ENCODE measurements at places on chromosomes 5 and 9.

- no peak for DNase-seq
Observed at GRCh38 chr9:122100756-122101155, 7.6 kb upstream of the TTLL11 start.

- DNase-seq: no peak
Observed at GRCh38 chr9:12961276-12961809, 186.5 kb downstream of the LURAP1L start.

DNA sequence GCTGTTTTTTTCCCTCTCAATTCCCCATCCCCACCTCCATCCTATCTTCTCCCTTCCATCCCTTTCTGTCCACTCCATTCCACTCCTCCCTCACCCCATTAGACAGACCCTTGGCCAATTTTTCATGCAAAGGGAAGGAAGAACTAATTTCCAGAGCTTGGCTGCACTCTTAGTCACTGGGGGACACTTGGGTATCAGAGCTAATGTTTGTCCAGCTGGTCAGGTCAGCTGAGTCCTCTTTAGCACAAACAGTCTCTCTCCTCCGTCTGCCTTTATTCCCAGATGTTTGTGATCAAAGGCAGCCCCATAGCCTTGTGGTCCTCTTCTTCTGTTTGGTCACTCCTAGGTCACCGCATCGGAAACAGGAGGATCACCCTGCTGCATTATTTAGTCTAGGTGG is 148.5 kb downstream of the NMUR2 start:
- DNase-seq: no peak

DNA sequence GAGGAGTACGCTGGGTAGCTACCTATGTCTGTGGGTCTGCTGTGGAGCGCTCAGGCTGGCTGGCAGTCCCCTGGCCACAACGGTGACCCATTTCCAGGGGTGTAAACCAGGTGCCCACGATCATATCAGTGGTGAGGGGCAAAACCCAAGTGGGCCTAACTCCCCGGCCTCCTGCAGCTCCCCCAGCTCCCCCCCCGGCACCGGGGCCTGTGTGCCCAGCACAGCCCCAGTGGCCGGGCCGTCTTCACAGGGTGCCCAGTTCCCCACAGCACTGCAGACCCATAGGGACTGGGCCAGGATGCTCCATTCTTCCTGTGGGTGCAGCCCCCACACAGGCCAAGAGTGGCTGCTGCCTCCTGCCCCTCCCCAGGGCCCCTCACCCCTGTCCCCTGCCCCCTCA is 958 bp upstream of the LCN8 start:
- DNase-seq: no peak

DNA sequence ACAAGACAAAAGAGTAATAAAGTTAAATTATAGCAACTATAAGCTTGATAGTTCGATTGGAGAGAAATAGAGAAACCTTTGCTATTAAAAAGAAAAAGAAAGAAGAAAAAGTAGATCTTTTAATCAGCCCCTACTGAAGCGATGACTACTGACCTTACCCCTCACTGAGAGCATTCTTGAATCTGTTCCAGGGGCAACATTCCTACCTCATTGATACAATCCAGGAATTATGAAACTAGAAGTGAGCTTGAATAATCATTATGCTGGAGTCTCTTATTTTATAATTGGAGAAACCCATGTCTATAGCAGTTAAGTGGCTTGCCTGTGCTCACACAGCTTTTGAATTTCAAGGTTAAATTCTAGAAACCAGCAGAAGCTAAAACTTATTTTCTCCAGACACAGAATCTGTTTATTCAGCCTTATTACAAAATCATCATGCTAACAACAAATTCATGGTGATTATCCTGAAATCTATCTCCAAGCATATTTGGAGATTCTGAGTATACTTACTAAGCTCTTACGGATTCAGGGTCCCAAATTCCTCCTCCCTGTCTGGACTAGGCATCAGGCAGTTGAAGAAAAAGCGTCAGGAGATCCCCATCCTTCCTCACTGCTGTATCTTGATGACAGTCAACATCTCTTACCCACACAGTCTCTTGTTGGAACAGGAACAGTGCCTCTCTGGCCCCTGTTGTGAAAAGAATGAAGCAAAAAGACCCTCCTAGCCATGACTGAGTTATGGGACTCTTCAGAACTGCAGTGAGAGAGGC is 547.6 kb upstream of the WWC1 start:
- DNase-seq: no peak

DNA sequence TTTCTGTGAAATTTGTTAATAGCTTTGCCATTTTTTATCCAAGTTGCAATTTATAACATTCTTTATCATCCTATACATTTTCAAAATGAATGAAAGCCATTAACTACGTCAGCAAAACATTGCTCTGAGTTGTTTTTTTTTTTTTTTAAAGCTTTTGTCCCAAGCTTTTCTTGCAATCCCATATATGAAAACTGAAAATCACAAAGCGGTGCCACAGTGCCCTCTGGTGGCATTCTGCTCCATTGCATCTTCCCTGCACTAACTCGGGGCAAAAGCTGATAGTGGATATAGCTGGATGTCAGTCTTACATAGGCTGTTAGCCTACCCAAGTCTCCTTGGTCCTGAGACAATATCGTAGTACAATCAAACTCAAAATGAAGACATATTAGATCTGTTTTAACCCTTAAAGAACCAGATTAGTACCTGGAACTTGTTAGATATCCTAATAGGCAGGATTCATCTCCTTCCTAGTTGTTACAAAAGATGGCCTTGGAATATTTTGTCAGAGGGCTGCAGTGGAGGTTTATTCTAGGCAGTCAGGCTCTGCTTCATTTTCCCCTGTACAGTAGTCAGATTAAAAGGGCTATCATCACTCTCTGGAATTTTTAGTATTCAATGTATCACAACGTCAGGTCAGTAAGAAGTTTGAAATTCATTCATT is 669.9 kb downstream of the PTPRD start:
- peak; percentile 71 for DNase-seq

DNA sequence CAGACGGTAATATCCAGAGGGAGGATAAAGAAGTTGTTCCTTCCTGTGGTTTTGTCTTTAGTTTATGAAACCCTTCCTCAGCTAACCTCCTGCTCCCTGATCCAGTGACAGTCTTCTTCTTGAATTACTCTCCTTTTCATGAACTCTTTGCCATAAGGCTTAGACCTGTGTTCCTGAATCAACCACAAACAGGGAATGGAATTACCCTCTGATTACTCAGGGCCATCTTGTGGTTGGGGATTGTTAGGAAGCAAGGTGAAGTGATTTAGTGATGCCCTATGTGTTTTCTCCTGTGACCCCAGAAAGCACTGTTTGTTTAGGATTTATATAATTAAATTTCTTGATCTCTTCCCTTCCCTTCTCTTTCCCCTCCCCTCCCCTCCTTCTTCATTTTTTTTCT is 409.1 kb downstream of the TAF11L14 start:
- DNase-seq: no peak

- DNase-seq: no peak
Observed at GRCh38 chr9:3817208-3817607, 291.4 kb upstream of the RFX3 start.

DNA sequence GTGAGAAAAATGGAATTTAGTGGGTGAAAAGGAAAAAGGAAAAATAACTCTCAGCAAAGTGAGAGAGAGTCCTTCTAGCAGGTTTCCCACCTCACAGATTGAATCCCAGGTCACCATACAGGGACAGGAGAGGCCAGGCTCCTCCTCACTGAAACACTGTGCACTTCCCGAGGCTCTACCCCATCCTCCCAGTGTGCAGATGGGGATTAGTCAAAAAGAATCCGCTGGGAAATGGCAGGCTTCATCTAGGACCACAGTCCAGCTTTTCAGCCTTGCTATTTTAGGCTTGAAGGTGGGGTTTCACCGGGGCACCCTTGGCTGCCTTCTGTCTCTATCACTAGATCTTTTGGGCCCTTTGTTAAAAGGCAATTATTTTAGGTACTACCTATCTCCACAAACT is 47.8 kb downstream of the YIPF5 start:
- DNase-seq: no peak

GRCh38 chr9:122402403-122402871 is 31.6 kb downstream of the PTGS1 start:
- DNase-seq: no peak

- DNase-seq: no peak
Observed at GRCh38 chr9:114242837-114243236, 80.1 kb upstream of the ORM1 start.

DNA sequence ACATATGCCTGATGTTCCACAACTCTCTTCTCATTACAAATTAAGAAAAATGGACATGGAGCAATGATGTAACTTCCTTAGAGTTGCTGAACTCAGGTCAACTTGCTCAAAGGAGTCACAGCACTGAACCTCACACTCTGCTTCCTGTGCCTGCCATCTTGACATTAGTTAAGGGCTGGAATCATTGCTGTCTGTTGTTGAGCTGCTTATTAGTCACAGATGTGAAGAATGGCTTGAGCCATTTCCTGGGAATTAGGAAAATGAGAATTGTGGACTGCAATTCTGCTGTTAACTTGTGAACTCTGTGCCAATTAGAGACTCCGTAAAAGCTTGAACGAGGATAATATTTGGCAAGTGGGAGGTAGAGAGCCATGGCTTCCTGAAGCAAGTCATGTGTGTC is 212.0 kb downstream of the ADAMTS12 start:
- no peak for DNase-seq

DNA sequence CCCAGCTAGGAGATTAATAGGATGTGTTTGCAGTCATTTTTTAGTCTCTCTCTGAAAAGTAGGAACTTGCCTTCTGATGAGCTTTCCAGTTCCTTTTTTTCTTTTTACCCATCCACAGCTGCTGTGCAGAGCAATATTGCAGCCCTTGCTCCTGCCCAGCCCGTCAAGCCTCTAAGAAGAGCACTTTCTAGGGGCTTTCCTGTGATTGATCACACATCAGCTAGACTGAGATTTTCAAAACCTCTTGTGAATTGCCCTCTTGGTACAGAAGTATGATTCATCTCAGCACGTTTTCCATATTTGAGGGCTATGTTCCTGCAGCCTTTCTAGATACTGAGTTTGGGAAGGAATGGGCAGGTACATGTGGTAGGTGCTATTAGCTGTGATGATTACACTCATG is 93.9 kb downstream of the GALNT10 start:
- DNase-seq: no peak

- no peak for DNase-seq
Observed at GRCh38 chr5:139379626-139380449, 3.3 kb downstream of the SLC23A1 start.

DNA sequence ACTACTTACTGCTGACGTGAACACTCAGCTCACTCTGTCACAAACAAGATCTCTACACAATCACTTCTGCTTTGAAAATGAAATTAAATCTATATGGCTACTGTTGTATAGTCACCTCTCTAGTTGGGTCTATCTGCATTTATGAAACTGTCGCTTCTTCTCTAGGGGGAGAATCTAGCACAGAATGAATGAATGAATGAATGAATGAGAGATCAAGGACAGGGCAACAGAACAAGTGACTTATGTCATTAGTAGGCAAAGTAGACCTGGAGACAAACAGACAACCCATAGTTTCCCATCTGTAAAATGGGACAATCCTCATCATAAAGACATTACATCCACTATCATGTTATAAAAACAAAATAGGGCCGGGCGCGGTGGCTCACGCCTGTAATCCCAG is 13.4 kb downstream of the PTCH1 start:
- no peak for DNase-seq

GRCh38 chr5:10469253-10470050 is 27.8 kb downstream of the ROPN1L start:
- no peak for DNase-seq

DNA sequence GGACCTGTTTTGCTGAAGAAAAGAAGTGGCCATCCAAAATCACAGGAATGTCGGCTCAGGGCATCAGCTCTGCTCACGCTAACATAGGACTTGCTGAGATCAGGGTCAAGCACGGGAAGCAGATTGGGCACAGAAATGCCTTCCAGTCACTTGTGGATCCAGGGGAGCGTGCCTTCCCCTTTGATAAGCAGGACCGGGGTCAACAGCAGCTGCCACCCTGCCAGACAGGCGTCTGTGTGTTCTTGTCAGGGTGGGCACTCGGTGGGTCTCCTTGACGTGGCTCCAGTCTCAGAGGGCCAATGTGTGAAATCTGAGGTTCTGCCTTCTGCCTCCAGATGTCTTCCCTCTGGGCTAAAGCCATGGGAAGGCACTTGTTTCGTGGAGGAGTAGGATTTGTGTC is 313.7 kb upstream of the IRX4 start:
- DNase-seq: no peak

GRCh38 chr5:2780421-2781171 is 29.1 kb upstream of the IRX2 start:
- no peak for DNase-seq

DNA sequence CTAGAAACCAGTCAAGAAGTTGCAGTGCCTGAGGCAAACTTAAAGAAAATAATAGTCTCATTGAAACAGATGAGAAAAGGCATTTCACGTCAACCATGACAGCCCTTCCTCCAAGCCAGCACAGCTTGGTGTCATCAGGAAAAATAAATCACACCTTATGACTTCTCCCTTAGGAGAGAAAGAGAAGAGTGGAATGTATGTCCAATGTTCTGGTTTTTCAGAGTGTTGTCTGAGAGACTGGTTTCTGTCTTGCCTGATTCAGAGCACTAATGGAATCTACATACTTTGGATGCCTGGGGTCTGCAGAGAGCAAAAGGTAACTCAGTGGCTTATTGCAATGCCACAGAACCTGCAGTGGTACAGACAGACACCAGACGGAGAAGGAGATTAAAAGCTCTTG is 105.5 kb upstream of the PDE4D start:
- DNase-seq: no peak

All from DMS153 (cell line).